Placental pericyte (primary cell): ENCODE measurements at places on chromosomes 12 and 14. TPM values are rescaled to one million over a fixed set of nuclear protein-coding genes. Genes with fewer than 3 reads are reported as not detected.

Gene TAS2R46
- 2.6 and 3.5 TPM in 2 replicates for total RNA-seq

Gene DCD
- not detected in 2 replicates for total RNA-seq

Gene KIF5A
- under 0.01 and 0.14 TPM in 2 replicates for total RNA-seq

Gene AKAP5
- 0.86 and 1.1 TPM in 2 replicates for total RNA-seq

Gene AICDA
- total RNA-seq, result not detected in 2 replicates

Gene HNF1A
- not detected in 2 replicates for total RNA-seq

Gene KRT2
- not detected in 2 replicates for total RNA-seq

Gene GPR162
- total RNA-seq, result 1.1 TPM in 2 replicates
